NT2/D1 (cell line): ENCODE measurements at places on chromosomes 6 and 20.

- DNase-seq: no peak
Measured at GRCh38 chr6:53134601-53135235, 13.9 kb downstream of the GCM1 start.

- no peak for DNase-seq
Measured at GRCh38 chr6:37435373-37435772, 2.4 kb downstream of the CMTR1 start.

DNA sequence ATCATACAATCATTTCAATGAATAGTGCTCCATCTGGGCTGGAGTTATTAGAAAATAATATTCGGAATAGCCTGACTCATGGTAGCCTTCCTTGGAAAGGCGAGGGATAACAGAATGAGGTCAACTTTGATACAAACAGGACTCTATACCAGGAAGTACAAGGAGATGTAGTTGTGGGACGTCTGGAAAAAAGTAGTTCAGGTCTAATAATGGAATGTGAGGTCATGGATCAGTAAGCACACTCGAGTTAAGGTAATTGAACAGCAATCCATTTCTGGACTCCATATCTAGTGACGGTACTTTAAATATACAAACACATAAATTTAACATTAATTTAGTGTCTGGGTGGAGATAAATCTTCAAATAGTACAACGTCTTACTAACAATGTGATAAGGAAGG, 1204.0 kb upstream of the ADGRB3 start:
- DNase-seq: no peak

DNA sequence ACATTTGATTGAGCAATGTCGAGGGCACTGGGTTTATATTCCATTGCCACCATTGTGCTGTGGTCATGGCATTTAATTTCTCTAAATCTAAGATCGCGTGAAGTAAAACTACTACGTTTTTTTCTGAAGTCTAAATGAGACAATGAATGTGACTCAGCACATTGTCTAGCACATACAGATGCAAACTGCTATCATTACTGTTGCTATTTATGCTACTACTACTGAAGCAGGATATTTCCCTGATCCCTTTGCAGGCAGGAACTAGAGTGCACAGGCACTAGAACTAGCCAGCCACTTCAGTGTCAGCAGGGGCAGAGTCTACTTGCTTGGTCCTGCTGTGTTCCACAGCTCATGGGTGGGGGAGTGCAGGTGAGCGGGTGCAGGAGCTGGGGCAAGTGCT, 449.7 kb downstream of the CDKAL1 start:
- DNase-seq: no peak

GRCh38 chr20:61332016-61332975, 80.2 kb downstream of the CDH4 start:
- no peak for DNase-seq

DNA sequence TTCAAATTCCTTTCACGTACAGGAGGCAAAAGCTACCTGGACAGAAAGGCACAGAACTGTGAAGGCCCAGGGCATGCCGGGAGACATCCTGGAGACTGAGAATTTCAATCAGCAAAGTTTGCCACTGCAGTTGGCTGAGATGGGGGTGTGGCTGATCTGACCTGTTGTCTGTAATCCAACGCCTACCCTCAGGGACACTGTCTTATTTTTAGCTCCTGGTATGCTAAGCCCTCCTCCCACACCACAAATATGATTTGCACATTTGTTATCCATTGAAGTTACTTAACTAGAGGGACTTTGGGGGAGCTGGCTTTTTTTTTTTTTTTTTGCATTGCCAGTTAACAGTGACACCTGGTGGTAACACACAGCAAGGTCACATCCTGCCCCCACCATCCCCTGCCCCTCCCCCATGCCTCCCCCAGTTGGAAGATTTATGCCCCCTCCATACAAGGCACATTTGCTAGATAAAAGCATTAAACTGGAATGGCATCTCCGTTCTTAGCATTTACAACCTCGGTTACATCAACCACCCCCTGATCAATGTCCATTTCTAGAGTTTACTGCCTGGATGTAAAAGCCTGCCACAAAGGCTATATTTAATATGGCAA, 40.4 kb downstream of the TTI1 start:
- no peak for DNase-seq

- DNase-seq: no peak
Measured at GRCh38 chr6:147178355-147178754, 25.9 kb upstream of the STXBP5 start.

GRCh38 chr6:150332939-150333584, 35.8 kb upstream of the IYD start:
- DNase-seq: no peak

DNA sequence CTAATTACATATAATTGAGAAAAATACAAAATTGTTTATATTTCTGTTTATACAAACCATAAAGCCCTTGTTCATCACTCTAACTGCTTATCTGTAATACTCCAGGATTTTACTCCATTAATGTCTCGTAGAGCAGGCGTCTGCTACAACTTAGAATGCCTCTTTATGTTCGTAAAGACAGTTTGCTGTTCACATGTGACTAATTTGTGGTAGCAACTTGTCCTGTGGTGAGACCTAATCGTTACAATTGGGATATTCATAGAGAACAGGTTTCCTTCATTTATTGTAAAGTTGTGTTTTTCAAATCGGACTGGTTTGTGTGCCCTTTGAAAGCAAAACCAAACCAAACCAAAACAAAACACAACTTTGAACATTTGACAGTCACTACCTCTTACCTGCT, 149.7 kb downstream of the ASCC3 start:
- DNase-seq: no peak
